ENCODE measurements at places on chromosomes 3 and 15.

GRCh38 chr15:38398134-38398533 is 55.8 kb upstream of the FAM98B start:
- no peak for DNase-seq

DNA sequence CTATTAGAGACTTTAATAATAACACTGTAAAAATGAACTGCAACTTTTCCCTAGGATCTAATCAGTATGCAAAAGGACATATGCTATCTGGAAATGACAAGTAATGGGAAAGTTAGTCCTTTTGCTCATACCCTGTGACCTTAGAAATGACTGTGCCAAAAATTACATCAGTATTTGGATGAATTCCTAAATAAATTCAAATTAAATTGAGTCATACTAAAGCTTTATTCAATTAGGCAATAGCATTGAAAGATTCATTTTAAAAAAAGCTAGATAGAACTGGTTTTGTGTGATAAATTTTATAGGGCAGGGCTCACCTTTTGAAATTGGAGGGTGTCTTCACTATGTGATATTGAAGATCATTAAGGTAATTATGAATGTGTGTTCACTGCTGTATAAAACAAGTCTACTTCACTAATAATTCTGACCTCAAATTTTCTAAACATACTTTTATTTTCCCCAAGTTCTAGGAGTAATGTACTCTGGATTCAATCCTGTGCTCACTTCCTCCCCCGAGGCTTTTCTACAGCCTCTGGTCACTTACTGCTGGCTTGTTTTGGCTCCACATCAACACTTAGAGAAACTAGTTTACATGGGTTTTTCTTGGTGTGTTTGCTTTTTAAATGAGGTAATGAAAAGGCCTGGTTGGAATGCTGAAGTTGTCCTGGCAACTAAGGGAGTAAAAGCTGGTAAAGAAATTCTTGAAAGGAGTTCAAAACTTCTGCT is 44.4 kb upstream of the SPTSSB start:
- no peak for DNase-seq

DNA sequence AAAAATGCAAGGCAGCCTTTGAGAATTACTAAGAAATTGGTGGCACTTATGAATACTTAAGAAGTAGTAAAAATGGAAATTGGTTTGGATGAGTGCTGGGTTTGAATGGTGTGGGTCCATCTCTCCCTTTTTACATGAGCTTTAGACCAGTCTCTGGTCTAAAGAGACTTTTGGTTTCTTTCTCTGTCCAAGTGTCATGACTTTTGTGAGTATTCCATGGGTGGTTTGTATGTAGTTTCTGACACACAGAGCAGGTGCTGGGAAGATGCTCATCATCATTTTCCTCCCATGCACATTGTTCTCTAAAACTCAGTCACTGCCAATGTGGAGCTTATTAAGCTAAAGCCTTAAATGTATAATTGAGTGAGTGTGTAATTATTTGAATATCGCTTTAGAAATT is 63.5 kb downstream of the KAT2B start:
- no peak for DNase-seq

GRCh38 chr3:147395899-147396711 is 10.2 kb downstream of the ZIC4 start:
- DNase-seq: no peak

DNA sequence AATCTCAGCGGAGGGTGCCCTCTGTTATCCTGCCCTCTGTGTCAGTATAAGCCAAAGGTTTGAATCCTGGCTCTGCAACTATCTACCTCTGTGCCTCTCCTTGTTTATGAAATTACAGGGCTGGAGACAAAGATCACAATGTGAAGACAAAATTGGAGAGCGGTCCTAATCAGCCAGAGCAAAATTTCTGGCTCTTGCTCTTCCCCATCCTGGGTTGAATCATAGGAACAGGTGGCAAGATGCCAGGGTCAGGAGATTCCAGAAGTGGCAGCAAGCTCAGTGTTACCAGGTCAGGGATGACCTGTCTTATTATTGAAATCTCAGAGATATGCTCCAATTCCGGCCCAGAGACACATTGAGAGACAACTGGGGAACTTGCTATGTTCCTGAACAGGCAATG is 2.3 kb upstream of the CCR2 start:
- DNase-seq: no peak

DNA sequence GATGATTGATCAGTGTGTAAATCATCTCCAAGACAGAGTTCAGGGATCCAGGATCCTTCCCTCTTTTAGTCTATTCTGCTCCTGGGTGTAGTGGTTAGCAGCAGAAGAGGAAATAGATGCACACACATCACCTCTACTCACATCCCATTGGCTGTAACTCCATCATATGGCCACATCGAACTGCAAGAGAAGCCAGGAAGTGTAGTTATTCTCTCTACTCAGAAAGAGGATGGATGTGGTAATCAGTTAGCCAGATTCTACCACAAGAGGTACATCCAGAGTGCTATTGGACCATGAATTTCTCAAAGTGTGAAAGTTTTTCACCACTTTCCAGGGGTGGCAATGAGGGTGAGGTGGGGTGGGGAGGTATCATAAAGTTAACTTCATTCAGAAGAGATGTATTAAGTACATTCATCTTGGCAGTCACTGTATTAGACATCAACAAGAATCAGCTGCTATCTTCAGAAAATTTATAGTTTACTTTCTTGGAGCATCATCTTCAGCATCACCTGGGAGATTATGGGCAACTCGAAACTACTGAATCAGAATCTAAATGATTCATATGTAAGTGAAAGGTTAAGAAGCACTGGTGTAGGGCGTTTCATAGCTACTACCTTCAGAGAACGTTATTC is 60.6 kb upstream of the GAP43 start:
- DNase-seq: no peak

DNA sequence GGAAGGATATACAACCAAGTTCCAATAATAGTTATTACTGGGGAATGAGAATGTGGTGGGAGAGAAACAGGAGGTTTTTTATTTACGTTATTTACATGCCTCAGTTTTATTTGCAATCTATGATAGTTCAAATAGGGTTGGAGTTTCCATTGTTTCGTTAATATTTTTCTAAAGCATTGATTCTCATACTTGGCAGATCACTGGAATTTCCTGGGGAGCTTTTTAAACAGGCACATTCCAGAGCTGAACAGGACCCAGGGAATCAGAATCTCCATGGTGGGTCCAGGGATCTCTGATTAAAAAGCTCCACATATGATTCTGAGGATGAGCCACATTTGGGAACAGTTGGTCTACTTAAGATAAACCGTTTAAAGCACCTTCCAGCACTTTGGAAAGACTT is 123.9 kb downstream of the IL20RB start:
- no peak for DNase-seq

DNA sequence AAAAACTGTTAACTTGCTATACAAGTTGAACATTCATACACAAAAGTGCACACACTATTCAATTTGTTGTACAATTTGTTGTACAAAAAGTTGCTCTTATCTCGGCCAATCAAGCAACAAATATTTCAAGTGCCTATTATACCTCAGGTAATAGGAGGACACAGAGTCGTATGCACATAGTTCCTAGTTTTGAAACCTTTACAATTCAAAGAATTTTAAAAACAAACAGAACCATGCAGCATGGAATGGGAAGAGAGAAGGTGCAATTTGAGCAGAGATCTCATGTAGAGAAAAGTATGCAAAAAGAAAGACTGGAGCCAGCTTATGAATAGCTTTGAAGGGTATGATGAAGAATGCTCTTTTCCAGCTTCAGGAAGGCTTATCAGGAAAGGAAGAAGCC is 46.5 kb upstream of the ARPP19 start:
- no peak for DNase-seq

DNA sequence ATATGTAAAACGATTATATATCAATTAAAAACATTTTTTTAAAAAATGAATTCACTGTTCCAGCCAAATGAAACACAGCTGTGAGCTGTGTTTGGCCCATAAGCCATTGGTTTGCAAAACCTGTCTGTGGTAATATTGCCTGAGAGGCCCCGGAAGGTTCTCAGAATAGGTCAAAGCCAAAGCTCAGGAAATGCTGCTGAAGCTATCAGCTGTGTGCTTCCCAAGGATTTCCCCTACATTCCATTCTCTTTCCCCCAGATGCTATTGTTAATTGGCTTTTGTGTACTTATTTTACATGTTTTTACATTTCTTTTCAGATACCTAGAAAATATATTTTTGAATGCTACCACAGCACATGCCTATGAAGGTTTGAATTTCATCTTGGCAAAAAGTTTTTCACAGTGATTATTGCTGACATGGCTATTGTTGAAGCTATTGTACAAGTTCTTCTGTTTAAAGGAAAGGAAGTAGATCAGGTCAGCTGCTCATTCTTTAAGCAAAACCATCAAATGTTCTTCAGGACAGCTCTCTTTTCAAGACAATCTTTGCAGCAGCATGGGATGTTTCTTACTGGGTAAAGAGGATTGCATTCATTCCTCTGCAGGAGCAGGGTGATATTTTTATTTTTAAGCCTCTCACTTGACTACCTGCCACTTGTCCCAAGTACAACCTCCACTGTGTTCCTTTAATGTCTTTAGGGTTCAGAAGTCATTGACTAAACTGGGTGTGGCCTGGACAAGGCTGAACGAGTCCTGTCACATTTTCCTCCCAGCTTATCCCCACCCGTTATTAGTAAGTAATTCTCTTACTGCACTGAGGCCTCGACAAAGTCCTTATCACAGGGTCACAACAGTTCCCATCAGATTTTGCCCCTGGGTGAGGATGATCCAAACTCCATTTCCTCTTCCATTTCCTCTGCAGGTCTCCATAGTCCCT is 26.3 kb upstream of the BNC1 start:
- no peak for DNase-seq

GRCh38 chr3:70743754-70744153 is 431.3 kb upstream of the MDFIC2 start:
- DNase-seq: no peak

- DNase-seq: no peak
These were observed 11.1 kb downstream of the RYK start for GRCh38 chr3:134239538-134239937.

DNA sequence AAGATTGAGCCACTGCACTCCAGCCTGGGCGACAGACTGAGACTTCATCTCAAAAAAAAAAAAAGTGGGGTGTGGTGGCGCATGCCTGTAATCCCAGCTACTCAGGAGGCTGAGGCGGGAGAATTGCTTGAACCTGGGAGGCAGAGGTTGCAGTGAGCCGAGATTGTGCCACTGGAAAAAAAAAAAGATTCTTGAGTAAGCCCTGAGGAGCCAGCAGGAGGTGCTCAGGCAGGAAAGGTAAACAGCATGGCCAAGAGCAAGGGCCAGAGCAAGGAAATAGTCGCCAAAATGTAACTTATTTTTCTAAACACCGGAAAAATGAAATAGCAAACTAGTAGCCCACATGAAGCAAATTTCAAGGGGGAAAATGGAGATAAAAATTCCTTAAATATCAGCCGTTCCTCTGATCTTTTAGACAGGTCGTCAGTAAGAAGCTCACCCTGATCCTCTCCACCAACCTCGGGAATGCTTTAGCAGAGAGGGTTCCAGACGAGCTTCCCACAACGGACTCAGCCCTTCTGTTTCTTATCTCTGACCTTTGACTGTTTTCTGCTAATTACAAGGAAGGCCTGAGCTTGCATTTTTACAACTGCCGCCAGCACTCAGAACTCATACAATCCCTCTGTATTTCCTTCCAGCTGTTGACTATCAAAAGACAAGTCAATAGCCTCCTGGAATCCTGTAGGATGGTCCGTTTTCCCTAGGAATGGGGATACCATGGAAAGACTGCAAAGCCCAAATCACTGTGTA is 45.0 kb upstream of the AKAP13 start:
- no peak for DNase-seq

DNA sequence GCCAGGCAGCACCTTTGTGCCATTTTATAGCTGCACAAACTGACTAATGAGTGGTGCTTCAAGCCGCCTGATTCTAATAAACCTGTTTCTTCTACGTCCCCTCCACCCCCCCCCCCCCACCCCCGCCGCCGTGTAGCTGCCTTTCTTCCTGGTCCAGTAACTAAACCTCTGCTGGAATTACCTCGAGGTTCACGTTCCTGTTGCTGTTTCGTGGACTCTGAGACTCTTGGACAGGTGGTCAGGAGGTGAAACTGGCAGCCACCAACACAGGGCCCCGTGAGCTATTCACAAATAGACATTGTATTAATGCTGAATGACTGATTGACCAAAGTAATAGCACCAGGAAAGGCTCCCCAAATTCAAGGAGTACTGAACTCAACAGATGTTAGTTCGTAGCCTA is 73.9 kb downstream of the TRIM69 start:
- DNase-seq: no peak

DNA sequence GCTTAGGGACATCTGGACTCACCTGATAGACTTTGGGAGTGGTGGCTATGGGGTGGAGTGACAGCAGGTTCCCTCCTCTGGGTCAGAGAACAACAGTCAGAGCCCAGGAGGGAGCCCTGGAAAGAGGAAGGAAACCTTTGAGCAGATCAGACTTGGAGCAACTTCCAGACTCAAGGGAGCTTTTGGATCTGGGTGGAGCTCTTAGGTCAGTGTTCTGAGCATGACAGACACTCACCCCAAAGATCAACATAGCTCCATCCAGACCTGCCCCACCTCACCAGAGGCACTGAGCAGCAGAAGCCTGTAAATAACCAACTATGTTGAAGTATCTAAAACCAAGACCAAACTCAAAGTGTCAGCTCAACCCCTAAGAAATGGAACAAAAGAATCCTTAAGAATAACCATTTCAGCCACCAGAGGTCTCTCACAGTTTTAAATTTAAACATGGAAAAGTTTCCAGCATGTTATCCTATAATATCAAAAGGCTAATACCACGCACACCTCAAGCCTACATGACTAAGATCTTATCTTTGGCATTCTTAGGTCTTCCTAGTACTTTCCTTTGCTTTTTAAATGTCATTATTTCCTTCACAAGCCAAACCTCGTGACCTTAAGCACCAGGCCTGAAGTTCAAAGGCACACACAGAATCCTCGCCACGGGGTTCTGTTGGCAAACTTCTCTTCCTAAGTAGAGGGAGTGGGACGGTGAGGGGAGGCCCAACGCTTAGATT is 56.4 kb downstream of the UMPS start:
- no peak for DNase-seq

DNA sequence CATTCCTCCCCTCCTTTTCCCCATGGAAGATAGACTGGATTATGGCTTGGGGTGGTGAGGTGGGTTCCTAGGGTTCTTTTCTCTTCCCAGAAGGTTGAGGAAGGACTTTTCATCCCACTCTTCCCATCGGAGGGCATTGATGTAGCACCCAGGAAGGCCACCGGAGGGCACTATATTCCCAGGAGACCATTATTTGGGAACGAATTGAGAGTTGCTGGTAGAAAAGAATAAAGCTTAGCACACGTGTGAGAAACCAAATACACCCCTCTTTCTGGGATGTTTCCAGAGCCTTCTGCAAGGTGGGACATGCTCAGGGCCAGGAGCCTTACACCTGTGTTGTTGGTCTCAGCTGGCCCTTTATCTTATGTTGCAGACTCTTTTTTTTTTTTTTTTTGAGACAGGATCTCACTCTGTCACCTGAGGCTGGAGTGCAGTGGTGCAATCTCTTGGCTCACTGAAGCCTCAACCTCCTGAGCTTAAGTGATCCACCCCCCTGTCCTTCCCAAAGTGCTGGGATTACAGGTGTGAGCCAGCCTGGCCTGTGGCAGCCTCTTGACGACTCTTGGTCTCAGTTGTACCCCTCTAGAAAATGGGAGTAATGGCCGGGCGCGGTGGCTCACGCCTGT is 6.3 kb upstream of the CDC25A start:
- peak; percentile 32 for DNase-seq

- DNase-seq: no peak
These were observed 852.4 kb downstream of the TUSC7 start for GRCh38 chr3:117562000-117562399.

- DNase-seq: no peak
These were observed 1.5 kb downstream of the NICN1 start for GRCh38 chr3:49427586-49427985.

- DNase-seq: no peak
These were observed 33.1 kb upstream of the ALDH1L1 start for GRCh38 chr3:126213379-126214028.

Data from cerebellum (tissue), 4 donors.